ENCODE measurements at places on chromosomes 4 and X. TPM values are rescaled to one million over a fixed set of nuclear protein-coding genes. Genes with fewer than 3 reads are reported as not detected.

DNA sequence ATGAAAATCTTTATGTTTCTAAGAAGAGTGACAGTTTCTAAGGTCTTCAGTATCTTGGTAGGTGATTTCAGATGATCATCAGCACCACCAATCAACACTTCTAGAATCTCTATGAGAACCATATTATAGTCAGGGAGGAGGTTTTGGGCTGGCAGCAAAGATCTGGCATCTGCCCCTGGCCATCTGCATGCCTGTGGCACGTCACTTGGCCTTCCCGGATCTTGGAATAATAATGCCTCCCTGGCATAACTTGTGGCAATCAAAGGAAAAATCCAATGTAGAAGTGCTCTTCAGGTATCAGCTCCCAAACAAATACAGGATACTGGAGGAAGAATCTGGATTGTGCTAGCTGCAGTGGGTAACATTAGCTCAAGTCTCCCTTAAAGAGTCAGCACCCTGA is 57.3 kb downstream of the RASL11B start:
- DNase-seq = no peak
- no peaks in the 10 kb centered on the region for H3K4me1 ChIP-seq
- no peak overlapping the region for H3K27ac ChIP-seq
- no peaks in the 10 kb centered on the region for H3K36me3 ChIP-seq
- no peak overlapping the region for H3K4me3 ChIP-seq

- no peak overlapping the region for H3K4me3 ChIP-seq
- H3K36me3 ChIP-seq = no peaks in the 10 kb centered on the region
- no peak for DNase-seq
- H3K4me1 ChIP-seq = no peaks in the 10 kb centered on the region
Measured at GRCh38 chr4:128335541-128335940, 47.9 kb upstream of the PGRMC2 start.

- H3K36me3 ChIP-seq = no peaks in the 10 kb centered on the region
- H3K27me3 ChIP-seq = no peaks in the 10 kb centered on the region
- no peak for DNase-seq
- H3K27ac ChIP-seq = no peak overlapping the region
Measured at GRCh38 chrX:13101441-13102139, 57.2 kb upstream of the FAM9C start.

Gene SORBS2
- 0.25 TPM for total RNA-seq

Gene TMEM255A
- 0.25 TPM for total RNA-seq

Gene DAPP1
- total RNA-seq = 169 TPM

Gene FAM156A
- 29.8 TPM for total RNA-seq

All from B cell (primary cell).